SK-N-MC (cell line): ENCODE measurements at places on chromosomes 2 and 18.
A peak's percentile ranks its signal among the peaks of the same experiment; 100 is the strongest.

- no peak for DNase-seq
These were observed 509.6 kb upstream of the RAB6C start for GRCh38 chr2:129469871-129470270.

DNA sequence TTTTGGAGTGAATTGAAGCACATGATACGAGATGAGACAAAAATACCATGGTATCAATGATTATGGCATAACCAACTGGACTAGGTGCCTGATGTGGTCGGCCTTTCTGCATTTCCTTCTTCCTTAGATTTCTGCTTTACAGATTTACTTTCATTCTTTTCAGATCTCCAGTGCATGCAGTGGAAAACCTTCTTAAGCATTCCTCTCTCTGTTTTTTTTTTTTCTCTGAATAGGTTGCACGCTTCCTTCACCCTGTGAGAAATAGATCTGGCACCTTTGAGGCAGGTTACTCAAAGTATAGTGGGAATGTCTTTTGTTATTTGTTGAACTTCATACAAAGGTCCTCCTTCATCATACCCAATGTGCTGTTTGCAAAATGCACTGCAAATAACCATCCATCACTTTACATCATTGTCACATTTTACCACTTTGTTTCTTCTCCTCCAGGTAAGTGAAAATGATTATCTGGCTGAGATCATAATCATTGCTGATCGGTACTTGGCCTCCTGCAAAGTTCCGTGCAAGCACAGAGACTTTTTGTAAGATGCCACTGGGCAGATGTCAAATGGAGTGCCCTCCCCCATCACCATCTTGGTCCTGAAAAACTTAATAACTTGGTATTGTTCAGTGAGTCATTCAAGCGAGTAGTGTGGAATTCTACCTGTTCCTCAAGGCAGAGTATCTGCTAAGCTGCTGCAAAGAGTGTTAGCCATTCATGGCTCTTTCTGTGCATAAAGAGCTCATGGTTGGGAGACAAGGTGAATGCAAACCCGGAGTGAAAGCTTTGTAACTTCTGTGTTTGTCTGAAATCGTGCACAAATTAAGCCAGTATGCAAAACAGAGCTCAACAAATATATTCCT, 30.0 kb upstream of the KLHL14 start:
- no peak for DNase-seq

GRCh38 chr2:182715121-182715891, 751 bp upstream of the DNAJC10 start:
- DNase-seq, result no peak

- no peak for DNase-seq
These were observed 340.1 kb upstream of the GYPC start for GRCh38 chr2:126315828-126316227.

- no peak for DNase-seq
These were observed 231.5 kb upstream of the SPRED2 start for GRCh38 chr2:65663831-65664407.

DNA sequence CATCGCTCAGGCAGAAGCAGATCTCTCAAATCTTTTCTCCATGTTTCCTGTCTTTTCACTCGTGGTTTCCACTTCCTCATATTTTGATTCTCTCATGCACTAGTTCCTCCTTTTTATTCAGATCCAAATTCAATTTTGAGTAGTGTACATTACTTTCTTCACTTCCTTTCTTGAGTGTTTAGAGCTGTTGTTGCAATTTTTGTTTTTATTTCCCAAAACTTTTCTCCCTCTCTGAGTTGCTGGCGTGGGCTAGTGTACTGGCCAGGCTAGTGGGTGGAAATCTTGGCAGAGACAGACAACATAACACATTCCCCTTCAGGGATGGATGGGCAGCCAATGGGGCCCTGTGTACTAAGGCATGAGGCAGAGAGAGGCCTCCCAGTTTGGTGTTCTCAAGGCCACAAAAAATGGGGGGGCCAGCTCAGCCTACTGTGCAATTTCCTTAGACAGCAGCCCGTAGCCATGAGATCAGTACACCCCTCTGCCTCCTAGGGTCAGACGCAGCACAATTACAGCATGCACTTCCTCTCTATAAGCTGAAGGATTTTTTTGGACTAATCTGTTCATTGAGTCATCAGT, 145.1 kb upstream of the PID1 start:
- DNase-seq, result no peak

GRCh38 chr2:71898851-71899681, 248.6 kb downstream of the CYP26B1 start:
- no peak for DNase-seq

- DNase-seq, result no peak
These were observed 279.9 kb upstream of the NCKAP5 start for GRCh38 chr2:133848111-133848649.

GRCh38 chr2:179764710-179765109, 96.7 kb downstream of the ZNF385B start:
- DNase-seq, result no peak

DNA sequence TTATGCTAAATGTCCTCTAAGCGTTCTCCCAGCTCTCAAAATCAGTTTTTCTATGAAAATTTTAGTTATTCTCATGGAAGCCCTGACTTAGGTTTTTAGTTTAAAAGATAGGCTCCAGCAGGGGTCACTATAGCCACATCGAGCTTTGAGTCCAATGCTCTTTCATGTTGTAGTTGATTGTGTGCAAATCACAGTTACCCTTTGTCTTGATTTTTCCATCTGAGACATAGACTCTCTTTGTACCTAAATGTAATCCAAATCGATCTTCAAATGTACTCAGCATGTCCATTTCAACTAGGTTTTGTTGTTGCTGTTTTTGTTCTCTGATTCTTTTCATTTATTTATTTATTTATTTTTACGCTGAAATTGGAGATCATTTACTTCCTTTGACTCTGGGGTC, 26.4 kb upstream of the MSTN start:
- peak; percentile 53 for DNase-seq

GRCh38 chr2:7281231-7282201, 364.3 kb downstream of the RNF144A start:
- no peak for DNase-seq

DNA sequence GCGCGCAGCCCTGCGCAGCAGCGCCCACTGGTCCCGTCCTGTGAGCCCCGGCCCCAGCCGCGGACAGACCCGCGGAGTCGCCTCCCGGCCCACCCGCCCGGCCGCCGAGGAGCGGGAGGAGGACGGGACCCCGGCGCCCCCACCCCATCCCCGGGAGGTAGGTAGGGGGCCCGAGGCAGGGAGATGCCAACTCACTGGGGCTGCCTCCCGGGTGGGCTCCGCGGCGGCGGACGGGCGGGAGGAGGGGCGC, 160 bp downstream of the SPTBN1 start:
- no peak for DNase-seq

DNA sequence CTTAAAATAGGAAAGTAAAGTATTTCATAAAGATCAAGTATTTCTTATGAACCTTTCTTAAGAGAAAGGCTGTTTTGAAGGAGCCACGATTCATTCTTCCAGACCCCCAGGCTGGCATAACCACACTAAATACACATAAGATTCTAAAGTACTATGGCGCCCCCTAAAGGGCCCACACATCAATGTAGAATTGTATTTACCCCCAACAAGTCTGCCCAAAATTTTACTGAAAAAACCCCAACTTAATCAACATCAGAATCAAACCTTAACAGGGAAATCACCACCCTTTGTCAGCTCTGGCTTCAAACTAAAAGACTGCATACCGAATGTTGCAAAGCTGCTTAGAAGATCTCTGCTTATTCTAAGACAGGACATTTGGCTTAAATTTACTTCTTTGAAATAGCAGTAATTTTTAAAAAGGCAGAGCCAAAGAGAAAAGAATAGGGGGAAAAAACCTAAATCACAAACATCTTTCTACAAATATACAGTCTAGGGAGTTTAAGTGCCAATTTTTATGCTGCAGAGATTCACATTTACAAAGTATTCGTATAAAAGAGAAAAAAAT, 20.4 kb upstream of the BCL2 start:
- DNase-seq, result no peak

DNA sequence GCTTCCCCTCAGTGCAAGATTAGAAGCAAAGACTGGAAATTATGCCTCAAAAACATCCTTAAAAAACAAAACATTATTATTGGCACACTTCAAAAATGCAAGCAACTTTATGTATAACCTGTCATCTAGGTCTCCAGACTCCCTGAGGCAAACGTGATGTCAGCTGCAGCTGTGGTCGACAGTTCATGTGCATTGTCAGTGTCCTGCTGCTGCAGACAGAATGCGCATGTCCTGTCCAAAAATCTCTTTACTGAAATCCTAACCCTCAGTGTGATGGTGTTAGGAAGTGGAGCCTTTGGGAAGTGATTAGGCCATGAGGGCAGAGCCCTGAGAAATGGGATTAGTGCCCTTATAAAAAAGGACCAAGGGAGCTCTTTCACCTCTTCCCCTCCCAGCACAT, 126.9 kb downstream of the CYRIA start:
- no peak for DNase-seq

- no peak for DNase-seq
These were observed 243.1 kb upstream of the CCDC68 start for GRCh38 chr18:55202232-55202917.

DNA sequence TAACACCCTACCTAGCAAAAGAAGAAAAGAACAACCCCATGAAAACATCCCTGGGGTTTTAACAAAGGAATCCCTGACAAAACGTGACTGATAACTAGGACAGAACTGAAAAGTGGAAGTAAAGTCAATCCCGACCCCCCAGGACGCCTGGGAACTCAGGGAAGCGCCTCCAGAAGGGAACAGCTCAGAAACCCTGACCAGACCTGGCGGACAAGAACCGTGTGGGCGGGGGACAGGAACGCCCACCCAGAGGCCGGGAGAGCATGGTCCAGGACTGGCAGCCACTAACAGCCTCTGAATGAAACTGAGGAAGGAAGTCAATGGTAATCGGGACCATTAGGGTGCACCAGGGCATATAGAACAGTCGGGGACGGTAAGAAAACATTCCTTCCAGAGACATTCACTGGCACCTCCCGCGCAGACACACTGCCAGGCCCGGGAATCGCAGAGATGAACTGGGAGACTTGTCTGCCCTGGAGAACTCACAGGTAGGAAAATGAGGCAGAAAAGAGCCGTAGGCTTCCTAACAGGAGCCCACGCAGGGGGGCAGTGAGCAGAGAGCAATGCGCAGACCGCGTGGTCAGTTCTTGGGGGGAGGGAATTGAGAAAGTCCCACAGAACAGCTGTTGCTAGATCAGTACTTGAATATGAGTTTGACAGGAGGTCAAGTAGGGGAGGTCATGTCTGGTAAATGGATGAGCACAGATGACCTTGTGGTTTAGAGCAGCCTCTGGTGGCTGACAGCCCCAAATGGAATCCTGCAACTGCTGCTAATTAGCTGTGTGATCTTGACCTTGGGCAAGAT, 1.3 kb upstream of the TBC1D8 start:
- DNase-seq, result no peak

GRCh38 chr2:233267516-233268245, 16.2 kb downstream of the ATG16L1 start:
- no peak for DNase-seq
